ENCODE measurements at places on chromosomes 16 and 17.
A peak's percentile ranks its signal among the peaks of the same experiment; 100 is the strongest.

- no peak for DNase-seq
Observed at GRCh38 chr16:9934723-9935508, 247.3 kb downstream of the GRIN2A start.

GRCh38 chr17:46874906-46875305 is 23.5 kb downstream of the WNT9B start:
- DNase-seq = no peak

GRCh38 chr16:54954220-54954619 is 23.6 kb downstream of the IRX5 start:
- no peak for DNase-seq

DNA sequence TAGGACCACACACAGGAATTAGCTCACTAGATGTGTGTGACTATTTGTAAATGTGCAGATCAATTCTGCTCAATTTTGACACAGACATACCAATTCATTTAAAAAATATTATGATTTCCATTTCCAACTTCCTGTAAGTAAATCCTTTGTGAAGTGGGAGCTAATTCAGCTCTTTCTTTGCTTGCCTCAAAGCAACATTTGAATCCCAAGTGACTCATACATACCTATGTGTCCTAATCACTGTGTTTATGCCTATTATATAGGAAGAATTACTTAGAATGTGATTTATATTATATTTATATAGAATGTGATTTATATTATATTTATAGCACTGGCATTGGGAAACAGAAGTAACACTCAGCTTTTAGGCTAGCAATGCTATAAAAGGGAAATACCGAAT is 195.9 kb upstream of the C17orf78 start:
- DNase-seq = no peak

DNA sequence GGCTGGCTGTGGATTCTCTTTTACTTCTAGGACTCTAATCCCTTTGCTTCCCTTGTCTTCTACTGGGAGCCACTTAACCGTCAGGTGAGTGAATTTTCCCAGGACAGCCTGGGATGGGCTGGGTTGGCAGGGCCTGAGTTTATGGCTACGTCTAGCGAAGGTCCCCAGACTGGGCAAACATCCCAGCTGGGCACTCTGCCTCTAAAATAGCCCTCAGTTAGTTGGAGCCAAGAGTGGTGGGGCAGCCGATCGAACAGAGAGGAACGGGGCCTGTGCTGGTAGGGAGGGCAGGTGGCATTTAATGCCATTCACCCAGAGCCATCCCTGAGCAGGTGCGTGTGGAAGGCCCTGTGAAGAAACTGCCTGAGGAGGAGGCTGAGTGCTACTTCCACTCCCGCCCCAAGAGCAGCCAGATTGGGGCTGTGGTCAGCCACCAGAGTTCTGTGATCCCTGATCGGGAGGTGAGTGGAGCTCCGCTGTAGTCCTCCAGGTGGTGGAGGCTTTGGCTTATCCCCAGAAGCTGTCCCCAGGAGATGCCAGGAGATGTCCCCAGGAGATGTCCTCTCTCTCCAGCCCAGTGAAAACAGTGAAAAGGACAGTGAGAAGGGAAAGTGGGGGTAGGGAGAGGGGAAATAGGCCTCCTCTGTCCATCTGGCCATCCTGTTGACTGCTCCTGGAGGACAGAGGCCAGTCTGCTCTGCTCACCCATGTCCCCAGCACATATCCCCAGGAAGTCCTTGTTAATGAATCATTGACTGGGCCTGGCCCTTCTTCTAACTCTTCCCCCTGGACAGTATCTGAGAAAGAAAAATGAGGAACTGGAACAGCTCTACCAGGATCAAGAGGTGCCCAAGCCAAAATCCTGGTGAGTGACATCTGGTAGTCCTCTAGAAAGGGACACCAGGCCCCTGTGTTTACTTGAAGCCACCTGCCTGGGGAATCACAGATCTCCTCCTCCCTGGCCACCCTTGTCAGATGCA is 4.4 kb downstream of the PNPO start:
- no peak for DNase-seq

- DNase-seq = no peak
Observed at GRCh38 chr17:43477832-43478634, 5.7 kb upstream of the DHX8 start.

DNA sequence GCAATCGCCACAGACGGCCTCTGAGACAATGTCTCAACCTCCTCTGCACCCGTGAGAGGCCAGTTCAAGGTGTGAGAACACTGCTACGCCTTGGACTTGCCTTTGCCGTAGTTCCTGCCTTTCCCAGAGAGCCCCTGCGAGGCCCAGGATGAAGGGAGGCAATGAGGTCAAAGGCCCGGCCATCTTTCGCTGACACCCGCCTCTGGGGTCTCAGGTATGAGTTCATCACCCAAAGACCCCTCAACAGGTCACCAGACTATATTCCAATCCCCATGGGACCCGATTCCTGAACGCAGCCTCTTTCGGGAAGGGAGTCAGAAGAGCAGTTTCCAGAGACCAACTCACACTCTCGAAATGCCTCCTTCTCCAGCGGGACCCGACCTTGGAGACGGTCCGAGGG is 573.5 kb downstream of the KCNJ18 start:
- no peak for DNase-seq

GRCh38 chr17:70422862-70423261 is 253.5 kb downstream of the KCNJ2 start:
- DNase-seq = no peak

GRCh38 chr16:46843898-46844642 is 13.1 kb upstream of the C16orf87 start:
- DNase-seq = no peak

DNA sequence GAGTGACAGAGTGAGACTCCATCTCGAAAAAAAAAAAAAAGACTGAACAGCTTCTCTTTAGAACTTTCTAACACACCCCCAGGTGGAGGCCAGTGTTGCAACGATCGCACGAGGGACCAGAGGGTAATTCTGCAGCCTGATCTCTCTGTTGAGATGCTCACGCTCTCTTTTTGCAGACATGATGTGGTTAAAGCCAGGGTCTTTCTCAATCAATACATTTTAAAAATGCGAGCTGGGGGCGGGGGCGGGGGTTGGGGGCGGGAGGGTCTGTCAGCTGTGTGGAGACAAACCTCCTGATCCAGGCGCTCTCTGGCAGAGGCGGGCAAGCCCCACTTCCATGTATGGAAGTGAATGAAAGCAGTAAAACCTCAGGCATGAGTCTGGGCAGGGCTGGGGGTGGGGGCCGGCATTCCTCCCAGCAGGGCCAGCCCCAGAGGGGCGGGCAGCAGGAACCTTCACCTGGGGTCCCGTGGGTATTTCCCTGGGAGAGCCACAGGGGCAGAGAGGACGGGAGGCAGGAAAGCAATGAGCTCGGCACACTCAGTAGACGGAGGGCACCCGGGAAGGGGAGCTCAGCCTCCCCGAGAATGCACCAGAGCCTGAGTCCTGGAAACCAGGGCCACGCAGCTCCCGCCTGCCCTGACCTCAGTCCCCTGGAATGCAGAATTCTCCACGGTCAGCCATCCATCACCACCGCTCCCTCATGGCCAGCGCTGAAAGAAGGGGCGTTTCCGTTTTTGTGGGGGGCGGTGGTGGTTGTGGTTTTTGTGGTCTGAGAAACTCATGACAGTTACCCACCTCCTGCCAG is 28.0 kb downstream of the NXN start:
- DNase-seq = no peak

- DNase-seq = no peak
Observed at GRCh38 chr17:7248796-7249195, 2.7 kb downstream of the CTDNEP1 start.

DNA sequence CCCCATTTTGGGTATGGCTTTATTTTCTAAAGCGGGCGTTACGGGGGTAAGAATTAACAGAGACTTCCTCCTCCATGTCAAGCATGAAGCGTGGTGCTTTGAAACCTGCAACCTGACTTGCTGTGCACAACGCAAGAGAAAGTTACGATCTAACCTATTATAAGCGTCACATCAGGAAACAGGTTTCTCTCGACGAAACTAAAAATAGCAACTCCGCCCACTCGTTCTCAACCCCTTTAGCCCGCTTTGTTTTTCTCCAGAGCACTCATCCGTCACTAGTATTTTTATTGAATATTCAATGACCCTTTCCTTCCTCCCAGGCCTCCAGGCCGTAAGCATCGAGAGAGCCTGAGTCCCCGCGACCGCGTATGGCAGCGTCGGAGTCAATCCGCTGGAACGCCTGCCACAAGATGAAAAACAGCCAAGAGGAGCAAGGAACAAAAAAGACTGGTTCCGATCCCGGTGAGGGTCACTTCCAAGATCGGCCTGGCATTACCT is 555 bp downstream of the NUP88 start:
- DNase-seq = peak; percentile 55

DNA sequence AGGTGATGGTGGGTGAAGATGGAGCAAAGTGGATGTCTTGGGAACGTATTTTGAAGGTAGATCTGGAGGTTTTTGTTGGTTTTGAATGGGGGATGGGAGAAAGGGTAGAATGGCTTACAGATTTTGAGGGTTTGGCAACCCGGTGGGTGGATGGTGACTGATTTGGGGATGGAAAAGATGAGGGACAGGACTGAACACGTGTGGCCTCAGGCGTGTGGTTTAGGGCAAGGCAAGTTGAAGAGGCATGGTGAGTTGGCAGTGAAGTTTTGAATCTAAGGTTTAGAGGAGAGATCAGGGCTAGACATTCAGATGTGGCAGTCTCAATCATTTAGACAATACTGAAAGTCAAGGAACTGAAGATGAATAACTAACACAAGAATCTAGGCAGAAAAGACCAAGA is 5.0 kb upstream of the DCTPP1 start:
- no peak for DNase-seq

- no peak for DNase-seq
Observed at GRCh38 chr17:66535611-66536010, 233.2 kb downstream of the PRKCA start.

- no peak for DNase-seq
Observed at GRCh38 chr17:69417545-69418483, 3.3 kb downstream of the MAP2K6 start.

- DNase-seq = no peak
Observed at GRCh38 chr16:9053006-9053601, 38.3 kb upstream of the HAPSTR1 start.

DNA sequence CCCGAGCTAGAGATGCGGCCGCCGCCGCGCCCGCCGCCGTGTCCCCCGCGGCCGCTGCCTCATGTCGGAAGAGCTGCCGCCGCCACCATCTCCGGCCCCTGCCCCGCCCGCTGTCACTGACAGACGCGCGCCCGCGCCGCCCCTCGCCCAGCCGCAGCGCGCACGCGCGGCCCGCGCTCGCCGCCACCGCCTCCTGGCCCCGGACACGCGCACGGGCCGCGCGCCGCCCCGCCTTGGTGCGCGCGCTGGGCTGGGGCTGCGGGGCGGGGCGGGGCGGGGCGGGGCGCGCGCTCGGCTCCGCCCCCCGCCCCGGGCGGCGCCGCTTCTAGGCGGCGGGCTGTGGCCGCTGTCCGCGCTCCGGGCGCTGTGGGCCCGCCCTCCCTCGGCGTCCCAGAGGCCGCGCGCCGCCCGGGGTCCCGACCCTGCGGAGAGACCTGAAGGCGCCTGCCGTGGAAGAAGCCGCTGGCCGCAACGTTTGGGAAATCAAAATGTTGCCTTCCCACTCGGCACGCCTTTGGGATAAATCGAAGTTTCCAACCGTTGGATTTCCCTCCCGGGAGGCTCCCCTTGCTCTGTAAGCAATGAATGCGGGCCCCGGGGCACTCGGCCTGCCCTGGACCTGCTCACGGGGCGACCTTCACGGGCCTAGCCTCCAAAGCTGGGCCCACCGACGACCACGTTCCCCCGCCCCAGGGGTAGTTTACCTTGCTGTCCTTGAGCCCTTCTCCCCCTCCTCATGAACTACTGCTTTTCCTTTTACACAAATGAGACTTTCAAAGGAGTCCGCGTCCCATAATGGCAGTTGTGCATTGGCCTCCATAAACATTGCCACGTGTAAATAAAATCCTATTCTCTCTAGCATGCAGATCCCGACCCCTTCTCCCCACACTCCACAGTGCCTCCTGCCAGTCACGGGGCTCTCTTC is at the start of gene ADCY9:
ADCY9 (minus strand) TSS at position 118 of the 925 bp plus-strand sequence. CDS start 1,000 bp downstream, outside the sequence.
- peak; percentile 41 for DNase-seq

DNA sequence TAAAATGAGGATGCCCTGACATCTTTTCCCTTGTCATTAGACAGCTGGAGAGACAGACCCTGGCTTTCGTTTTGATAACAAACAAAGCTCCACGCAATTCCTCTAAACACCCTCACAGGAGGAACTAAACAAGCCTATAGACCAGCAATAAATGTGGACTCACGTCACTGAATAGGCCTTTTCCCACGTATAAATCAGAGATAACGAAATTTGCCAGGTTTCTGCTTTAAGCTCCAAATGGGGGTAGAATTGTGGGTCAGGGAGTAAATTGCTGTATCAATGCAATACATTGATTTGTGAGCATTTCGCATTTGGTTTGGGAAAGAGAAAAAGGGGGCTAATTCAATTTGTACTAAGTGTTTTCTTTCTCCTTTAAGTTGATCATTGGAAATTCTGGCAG is 256.0 kb downstream of the PMP22 start:
- DNase-seq = no peak

- DNase-seq = peak; percentile 33
Observed at GRCh38 chr16:3065069-3065741, at the start of gene IL32. Gene IL32, plus strand, starts transcription at chr16:3065640. Its CDS starts 172 bp downstream, at chr16:3065812.

GRCh38 chr17:32956240-32956970 is 28.5 kb downstream of the TMEM98 start:
- no peak for DNase-seq

DNA sequence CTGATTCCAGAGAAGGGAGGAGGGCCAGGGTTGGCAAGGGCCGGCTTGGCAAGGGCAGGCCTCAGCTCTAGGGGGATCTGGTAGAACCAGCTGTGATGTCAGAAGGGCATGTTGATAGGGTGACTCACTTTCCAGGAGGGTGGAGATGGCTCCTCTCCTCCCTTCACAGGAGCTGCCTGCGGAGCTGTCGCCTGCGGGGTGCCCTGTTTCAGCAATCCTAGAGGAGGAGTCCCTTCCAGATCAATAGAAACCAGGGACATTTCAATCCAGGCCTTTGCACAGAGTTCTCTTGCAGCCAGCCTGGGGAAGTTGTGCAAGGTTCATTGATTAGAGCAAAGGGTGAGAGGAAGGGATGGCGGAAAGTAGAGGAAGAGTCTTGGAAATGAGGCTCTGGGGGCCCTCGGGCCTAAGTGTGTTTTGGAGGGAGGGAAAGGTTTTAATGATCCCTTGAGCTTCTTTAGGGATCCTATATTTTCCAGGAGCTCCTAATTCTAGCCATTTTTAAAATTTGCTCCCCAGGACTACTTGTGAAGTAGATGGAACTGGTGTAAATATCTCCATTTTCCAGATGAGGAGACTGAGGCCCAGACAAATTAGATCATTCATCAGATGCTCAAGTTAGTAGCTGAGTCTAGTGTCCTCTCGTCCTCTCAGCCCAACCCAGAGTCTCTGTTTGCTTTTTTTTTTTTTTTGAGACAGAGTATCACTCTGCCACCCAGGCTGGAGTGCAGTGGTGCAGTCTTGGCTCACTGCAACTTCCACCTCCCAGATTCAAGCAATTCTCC is 24.8 kb upstream of the CSNK2A2 start:
- DNase-seq = no peak

- no peak for DNase-seq
Observed at GRCh38 chr17:81332914-81333528, 37.9 kb upstream of the SLC38A10 start.

- no peak for DNase-seq
Observed at GRCh38 chr17:13973960-13974651, 95.2 kb upstream of the COX10 start.

- DNase-seq = peak; percentile 26
Observed at GRCh38 chr16:31177136-31177535, 2.8 kb upstream of the FUS start.

Data from activated CD8-positive, alpha-beta memory T cell treated with anti-CD3 and anti-CD28 coated beads for 4 hours (primary cell).